ENCODE measurements at places on chromosomes 13 and 19.

DNA sequence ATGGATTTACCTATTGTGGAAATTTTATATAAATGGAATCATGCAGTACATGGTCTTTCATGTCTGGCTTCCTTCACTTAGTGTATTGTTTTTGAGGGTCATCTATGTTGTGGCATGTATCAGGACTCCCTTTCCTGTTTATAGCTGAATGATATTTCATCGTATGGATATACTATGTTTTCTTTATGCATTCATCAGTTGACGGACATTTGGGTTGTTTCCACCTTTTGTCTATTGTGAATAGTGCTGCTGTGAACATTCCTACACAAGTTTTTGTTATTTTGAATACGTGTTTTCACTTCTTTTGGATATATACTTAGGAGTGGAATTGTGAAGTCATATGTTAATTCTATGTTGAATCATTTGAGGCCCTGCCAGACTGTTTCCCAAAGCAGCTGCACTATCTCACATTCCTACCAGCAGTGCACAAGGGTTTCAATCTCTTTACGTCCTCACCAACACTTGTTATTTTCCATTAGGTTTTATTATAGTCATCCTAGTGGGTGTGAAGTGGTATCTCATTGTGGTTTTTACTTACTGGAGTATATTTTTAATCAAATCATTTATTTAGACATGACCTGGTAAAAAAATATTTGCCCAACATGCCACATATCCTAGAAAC, 262.7 kb downstream of the DLEU7 start:
- DNase-seq, result peak; percentile 84

DNA sequence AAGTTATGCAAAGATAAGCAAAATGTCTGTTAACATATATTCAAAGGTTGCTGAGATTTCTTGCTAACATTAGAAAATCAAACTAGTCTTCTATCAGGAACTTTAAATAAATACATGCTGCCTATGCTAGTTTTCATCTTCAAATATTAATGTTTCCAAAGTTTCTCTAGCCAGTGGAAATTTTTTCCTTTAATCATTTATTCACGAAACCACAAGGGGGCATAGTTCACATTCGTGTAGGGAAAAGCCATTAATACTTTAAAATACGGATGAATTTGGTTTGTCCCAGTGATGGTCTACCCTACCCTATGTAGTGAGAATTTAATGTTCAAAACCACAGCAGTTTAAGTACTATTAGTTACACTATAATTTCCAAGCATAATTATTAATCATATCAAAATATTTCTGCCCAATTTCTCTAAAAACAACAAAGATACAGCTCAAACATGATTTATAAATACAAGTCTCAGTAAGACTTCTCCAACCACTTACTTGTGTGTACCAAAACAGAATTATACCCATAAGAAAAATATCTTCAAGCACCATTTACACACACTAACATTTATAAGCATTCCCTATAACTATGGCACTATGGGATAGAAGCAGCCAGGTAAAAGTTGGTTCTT, 16.2 kb downstream of the NUFIP1 start:
- DNase-seq, result peak; percentile 40

DNA sequence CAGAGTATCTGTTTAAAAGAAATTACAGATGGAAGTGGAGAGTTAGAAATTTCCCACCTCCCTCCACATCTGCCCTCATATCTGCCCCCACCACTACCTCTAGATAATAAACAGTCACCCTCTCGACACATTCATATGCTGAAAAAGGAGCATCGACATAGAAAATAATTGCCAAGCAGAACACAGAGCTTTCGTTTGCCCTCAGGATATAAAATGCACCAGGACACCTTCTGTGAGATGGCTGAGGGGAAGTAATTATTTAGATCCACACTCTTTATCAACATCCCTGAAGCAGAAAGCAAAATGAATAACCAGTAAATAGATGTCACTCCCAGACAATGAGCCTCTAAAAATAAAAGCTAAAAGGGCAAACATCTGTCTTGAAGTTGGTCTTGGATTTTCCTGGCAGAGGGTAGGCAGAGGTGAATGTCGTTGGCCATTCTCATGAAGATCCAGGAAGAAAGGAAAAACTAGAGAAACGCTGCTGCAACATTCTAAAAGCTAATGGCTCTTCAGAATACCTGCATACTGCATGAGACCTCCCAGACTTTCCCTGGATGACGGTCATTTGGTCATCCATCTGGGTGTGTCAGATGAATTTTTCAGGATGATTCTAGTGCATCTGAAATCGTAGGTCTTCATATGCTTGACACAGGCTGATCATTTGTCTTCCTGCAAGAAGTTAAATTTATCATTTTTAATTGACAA, 527.5 kb downstream of the RFC3 start:
- DNase-seq, result no peak

DNA sequence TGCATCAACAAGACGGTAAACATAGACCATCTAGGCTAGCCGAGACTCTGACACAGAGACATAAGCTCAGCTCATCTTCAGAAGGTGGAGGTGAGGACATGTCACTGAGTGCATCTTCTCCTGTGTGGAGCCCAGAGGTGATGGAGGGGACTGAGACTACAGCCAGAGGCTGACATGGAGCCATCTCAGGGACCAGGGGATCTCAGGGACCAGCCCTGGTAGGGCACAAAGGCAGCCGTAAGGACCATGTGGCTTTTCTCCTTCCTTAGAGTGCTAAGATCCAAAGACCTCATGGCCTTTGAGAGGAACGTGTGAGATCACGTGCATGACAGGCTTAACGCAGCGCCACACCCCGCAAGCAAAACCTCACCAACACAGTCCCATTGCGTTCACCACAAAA, 126.9 kb downstream of the RAB20 start:
- DNase-seq, result no peak

- DNase-seq, result peak; percentile 81
Observed at GRCh38 chr19:11164879-11165406, 9.4 kb upstream of the SPC24 start.

- peak; percentile 43 for DNase-seq
Observed at GRCh38 chr13:41075034-41075433, 13.7 kb downstream of the WBP4 start.

- no peak for DNase-seq
Observed at GRCh38 chr19:14167576-14168138, 31.3 kb upstream of the ASF1B start.

DNA sequence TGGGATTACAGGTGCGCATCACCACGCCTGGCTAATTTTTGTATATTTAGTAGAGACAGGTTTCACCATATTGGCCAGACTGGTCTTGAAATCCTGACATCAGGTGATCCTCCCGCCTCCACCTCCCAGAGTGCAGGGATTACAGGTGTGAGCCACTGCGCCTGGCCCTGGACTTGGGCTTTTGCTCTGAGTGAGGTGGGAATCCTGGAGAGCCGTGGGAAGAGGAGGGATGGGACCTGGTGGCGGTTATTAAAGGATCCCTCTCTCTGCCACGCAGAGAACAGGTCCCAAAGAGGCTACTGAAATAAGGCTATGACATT, 1.7 kb upstream of the TLE5 start:
- no peak for DNase-seq

GRCh38 chr19:39110263-39110967, 15.2 kb upstream of the PAK4 start:
- DNase-seq, result peak; percentile 24

DNA sequence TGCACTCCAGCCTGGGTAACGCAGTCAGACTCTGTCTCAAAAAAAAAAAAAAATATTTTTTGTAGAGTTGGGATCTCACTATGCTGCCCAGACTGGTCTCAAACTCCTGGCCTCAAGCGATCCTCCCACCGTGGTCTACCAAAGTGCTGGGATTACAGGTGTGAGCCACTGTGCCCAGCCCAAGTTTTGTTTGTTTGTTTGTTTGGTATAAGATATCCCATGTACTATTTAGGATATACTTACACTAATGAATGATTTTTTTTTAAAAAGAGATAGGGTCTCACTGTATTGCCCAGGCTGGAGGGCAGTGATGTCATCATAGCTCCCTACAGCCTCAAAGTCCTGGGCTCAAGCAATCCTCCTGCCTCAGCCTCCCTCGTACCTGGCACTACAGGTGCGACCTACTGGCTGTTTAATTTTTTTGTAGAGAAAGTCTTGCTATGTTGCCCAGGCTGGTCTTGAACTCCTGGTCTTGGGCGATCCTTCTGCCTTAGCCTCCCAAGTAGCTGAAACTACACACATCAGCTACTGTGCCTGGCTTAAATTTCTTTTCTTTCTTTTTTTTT, 24.0 kb downstream of the TLE6 start:
- DNase-seq, result no peak

GRCh38 chr13:34265046-34265679, 447.2 kb downstream of the RFC3 start:
- DNase-seq, result peak; percentile 34

DNA sequence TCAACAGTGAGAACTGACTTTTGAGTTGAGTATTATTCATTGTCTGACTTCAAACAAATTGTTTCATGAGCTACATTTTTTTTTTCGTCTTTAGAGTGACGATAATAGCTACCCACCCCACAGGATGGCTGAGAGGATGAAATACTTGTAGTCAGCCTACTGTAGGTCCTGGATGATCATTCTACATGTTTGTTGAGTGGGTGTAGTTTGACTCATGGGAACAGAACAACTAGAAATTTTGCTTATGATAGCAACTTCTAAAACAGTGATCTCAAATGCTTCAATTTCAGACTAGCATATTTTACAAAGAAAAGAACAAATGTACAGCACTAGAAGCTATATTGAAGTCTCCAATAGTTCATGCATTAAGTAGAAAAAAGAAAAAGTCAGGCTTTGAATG, 651.8 kb downstream of the PCDH9 start:
- no peak for DNase-seq

DNA sequence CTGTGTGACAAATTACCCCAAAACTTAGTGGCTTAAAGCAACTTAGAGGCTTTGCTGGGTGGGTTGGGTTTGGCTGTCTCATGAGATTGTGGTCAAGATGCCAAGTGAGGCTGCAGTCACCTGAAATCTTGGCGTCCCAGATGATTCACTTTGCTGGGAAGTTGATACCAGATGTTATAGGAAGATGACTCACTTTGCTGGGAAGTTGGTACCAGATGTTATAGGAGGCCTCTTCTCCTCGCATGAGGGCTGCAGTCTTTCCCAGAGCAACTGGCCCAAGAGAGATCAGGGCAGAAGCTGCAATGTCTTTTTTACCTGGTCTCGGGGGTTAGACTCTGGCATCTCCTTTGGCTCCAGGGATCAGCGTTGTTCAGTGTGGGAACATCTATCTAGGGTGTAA, 16.8 kb downstream of the TEX29 start:
- DNase-seq, result peak; percentile 82

DNA sequence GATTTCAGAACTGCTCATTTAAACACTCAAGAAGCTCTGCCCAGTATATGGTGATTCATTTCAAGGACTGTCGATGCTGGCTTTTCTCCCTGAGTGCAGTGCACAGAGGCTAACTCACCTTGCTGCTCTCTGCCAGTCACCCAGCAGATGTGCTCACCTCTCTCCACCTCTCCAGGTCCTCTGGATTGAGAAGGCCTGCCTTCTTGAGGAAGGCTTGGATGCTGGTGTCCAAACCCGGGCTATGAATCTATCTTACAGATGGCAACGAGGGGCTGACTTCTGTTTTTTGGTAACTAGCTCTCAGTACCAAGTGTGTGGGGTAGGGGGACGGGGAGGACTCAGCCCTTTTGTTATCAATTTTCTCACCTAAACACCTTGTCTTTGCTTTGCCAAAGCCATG, 47.6 kb downstream of the TEX29 start:
- no peak for DNase-seq

DNA sequence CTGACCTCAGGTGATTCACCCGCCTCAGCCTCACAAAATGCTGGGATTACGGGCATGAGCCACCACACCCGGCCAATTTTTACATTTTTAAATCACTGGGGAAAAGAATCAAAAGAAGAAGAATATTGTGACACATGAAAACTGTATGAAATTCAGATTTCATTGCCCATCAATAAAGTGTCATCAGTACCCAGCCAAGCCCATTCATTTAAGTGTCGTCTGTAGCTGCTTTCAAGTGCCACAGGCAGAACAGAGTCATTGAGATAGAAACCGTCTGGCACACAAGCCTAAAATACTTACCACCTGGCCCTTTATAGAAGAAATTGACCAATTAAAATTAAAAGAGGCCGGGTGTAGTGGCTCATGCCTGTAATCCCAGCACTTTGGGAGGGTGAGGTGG, 15.3 kb downstream of the COLGALT1 start:
- DNase-seq, result no peak

DNA sequence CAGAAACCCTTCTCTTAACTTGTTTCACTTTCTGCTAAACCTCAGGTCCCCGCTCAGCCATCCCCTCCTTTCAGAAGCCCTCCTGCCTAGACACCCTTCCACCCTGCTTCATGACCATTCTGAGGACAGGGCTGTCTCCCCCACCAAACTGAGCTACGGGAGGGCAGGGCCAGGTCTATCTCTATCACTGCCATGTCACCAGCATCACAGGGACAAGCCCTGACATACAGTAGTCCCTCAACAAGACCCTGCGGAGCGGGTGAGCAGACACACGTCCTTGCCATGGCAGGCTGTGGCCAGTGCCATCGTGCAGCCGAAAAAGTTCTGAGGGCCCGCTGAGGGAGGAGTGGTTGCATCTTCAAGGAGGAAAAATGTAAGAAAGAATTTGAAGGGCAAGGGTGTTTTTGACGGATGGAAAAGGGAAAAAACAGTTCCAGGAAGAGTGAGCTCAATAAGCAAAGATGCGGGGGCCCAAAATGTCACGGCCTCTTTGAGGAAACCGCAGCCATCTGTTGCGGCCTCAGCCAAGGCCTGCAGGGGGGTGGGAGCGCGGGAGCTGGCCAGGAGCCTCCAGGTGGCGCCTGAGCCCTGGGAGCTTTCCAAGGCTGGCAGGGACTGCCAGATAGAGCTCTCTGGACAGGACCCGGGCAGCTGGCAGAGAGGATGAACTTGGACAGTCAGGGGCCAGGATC, 8.1 kb downstream of the PTGIR start:
- peak; percentile 47 for DNase-seq

- DNase-seq, result no peak
Observed at GRCh38 chr19:57747472-57747807, 825 bp downstream of the ZNF776 start.

Data from fibroblast of skin of scalp (primary cell).